ENCODE measurements at places on chromosomes 12 and 14.

DNA sequence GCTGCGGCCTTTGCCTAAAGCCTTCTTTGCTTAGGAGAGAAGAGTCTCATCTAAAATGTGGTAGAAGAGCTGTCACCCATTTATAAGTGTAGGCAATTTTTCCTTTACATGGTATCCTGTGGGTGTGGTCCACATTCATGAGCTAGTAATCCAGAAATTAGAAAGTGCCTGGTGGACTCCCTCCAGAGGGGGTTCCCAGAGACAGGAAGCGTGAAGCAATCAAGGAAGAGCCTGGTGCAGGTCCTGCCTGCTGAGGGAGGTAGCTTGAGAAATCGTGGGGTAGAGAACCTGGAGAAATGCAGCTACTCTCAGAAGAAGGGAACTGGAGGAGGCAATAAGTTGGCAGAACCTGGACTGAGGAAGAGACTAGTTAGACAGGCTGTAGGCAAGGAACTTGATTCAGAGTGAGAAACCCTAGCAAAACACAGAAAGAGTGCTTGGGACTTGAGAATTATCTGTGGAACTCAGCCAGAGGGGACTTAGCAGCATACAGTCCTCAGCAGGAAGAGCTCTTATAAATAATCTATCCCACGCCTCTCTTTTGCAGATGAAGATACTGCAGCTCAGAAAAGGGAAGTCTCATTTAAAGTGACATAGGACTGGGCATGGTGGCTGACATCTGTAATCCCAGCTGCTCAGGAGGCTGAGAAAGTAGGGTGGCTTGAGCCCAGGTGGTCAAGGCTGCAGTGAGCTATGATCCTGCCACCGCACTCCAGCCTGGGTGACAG, 182.4 kb upstream of the CCND2 start:
- no peak for DNase-seq

- DNase-seq = no peak
Measured at GRCh38 chr14:65686761-65687160, 274.2 kb downstream of the FUT8 start.

DNA sequence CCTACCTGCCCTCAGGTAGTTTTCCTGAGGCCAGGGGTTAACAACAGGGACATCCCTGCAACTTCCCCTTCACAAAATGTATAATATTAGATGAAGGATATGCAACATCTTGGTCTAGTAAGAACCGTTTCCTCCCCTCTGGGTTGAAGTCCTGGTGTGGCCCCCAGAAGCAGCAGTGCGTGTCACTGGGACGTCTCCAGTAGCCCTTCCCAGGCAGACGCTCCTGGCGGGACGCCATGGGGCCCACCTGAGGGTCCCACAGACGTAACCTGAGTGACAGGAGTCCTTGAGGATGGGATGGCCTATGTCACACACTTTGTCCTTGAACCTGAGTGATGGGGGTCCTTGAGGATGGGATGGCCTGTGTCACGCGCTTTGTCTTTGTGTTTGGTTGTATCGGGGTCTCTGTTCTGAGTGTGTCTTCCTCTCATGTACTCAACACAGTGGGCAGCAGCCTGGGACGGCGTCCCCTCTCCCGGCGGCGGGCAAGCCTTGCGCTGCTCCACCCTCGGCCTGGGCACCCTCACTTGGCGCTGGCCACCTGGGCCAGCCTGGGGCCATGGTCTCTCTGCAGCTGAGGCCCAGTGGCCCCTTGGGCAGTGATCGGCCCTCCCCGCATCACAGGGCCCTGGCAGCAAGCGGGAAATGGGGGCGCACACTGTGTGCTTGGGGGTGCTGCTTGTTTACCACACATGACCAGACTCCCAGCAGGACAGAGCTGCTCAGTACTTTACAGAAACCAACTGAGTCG, 14.3 kb upstream of the AMN start:
- no peak for DNase-seq

GRCh38 chr12:124705545-124706138, 138.2 kb upstream of the NCOR2 start:
- DNase-seq = no peak

GRCh38 chr12:28938056-28938455, 211.0 kb upstream of the FAR2 start:
- no peak for DNase-seq

DNA sequence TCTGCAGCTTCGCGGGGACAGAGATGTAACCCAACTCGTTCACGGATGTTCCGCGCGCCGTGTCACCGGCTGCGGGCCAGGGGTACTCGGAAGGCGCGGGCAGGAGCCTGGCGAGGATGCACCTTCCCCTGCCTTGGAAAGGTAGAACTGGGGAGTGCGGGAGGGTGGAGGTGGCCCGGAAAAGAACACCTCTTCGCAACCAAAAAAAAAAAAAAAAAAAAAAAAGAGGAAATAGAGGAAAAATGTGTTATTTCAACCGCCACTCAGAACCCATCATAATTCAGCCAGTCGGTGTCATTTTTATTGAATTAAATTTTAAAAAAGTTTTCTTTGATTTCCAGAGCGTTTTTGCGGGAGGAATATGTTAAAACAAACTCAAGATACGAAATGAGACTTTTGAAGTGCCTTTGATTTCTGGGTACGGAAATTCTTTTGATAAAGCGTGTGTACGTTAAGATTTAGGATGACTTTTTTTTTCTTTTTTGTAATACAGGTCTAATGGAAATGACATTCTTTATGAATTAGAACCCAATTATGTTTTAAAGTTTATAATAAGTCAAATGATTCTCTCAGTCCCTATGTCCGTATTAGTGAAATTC, 8.9 kb downstream of the CDKN1B start:
- no peak for DNase-seq

DNA sequence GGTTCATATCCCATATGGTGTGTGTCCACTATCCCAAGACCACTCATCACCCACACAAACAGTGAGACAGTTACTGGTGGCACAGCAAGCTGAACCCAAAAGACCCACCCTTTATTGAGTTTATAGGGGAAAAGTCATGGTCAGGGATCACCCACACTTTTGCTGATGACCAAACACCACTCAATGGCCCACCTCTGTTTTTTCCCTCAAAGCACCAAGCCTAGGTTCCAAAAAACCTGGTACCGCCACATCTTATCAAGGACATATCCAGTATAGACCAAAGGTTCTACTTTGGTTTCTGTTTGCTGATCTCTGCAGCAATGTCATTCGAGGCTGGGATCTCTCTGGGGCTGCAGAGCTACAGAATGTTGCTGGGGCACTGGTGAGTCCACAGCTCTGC, 19.7 kb upstream of the OR6S1 start:
- no peak for DNase-seq

- DNase-seq = no peak
Measured at GRCh38 chr12:104551-105081, 38.0 kb downstream of the IQSEC3 start.

DNA sequence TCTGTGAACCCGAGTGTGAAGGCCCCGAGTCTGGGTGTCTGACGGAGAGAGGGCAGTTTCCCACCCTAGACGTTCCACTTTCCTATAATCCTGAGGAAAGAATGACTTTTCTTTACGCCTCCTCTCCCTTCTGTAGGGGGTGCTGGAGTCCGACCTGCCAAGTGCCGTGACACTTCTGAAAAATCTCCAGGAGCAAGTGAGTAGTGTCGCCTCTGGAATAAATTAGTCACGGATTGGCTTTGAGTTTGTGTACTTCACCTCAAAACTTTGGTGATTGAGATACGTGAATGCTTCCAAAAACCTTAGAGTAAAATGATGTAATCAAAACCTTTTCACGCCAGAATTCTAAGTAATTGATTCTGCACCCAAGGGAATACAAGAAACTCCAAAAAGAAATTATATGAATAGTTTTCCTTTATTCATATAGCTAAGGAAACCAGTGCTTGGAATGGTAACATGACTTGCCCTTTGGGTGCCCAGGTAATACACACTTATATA, 452 bp downstream of the NGDN start:
- no peak for DNase-seq

DNA sequence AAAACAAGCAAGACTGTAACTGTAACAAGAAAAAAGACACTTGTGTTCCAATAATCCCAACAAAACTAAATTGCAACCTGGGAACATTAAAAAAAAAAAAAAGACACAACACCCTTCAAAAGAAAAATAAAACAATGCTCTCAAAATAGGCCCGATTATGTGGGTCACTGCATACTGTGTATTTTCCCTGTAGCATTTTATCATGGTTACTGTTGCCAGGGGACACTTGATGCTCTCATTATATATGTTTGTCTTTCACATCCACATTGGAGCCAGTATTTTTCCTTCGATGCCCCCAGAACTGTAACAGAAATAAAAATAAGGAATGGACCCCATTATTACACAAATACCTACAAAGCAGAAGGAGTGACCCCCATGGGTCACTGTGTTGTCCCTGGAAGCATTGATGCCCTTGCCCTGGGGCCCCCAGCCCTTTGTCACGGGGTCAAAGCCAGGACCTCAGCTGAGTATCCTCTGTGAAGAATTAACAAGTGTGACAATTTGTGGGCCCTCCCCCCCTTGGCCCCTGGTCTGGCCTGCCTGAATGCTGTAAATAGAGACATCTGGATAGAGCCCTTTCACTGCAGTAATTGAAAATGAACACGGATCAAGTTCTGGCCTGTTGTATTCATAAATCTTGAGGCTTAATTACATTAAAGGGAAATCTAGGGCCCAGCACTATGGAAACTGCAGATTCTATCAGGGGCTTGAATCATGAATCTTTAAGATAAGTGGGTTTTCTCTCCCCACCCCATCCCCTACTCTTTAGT, 72.8 kb downstream of the C12orf42 start:
- no peak for DNase-seq

- DNase-seq = no peak
Measured at GRCh38 chr14:76371066-76371465, 4.9 kb upstream of the ESRRB start.

GRCh38 chr14:74085828-74086227, 1.1 kb downstream of the LIN52 start:
- no peak for DNase-seq

- no peak for DNase-seq
Measured at GRCh38 chr12:130413909-130414308, 76.2 kb downstream of the PIWIL1 start.

DNA sequence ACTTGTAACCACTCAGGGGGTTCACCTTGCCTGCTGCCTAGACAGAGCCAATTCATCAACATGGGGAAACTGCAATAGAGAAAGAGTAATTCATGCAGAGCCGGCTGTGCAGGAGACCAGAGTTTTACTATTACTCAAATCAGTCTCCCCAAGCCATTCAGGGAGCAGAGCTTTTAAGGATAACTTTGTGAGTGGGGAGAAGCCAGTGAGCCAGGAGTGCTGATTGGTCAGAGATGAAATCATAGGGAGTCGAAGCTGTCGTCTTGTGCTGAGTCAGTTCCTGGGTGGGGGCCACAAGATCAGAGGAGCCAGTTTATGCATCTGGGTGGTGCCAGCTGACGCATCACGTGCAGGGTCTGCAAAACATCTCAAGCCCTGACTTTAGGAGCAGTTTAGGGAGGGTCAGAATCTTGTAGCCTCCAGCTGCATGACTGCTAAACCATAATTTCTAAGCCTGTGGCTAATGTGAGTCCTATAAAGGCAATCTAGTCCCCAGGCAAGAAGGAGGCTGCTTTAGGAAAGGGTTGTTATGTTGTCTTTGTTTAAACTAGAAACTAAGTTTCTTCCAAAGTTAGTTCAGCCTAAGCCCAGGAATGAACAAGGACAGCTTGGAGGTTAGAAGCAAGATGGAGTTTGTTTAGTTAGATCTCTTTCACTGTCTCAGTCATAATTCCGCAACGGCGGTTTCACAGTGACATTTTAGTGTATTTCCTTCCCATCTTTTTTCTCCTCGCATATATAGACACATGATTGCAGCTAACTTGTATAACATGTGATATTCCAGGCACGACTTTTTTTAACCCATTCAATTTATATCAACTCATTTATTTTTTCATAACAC, 68.9 kb upstream of the NCOR2 start:
- DNase-seq = no peak

- no peak for DNase-seq
Measured at GRCh38 chr14:42378274-42378673, 771.6 kb downstream of the LRFN5 start.

- no peak for DNase-seq
Measured at GRCh38 chr14:100403105-100403504, 80.0 kb downstream of the SLC25A47 start.

DNA sequence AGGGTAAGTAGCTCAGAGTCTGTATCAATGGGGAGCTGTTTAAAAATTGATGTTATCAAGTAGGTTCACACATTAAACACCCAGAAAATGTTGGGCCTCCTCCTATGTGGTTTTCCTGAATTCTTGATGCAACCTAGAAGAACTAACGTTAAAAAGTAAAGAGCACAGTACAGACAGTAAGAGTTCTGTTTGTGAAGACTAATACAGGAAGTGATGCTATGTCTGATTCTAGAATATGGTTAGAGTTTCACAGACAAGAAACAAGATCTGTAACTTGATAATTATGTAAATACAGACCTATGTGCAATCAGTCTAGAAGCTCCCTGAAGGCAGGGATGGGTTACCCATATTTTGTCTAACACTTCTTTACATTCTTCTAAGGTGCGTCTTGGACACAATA, 214.9 kb upstream of the BTG1 start:
- DNase-seq = no peak

DNA sequence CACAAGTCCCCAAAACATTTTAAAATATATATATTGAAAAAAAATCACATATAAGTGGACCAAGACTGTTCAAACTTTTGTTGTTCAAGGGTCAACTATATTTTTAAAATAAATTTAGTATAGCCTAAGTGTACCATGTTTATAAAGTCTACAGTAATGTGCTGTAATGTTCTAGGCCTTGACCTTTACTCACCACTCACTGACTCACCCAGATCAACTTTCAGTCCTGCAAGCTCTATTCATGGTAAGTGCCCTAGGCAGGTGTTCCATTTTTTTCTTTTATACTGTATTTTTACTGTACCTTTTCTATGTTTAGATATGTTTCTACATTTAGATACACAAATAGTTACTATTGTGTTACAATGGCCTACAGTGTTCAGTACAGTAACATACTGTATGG, 23.4 kb upstream of the TMTC1 start:
- no peak for DNase-seq

DNA sequence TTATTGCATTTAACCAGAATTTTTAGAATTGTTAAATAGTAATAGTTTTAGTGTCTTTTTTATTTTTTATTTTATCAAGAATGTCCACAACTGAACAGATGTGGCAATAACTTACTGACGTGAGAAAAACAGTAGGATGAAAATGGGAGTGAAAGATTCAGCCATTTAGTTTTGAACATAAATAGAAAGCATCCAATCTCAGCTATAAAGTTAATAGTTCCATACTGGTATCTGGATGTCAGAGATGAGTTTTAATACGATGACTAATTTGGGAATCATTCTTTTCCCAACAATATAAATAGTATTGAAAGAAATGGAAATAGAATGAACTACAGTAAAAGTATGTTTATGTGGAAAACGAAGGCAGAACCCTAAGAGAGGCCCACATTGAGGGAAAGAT, 159.4 kb downstream of the EPS8 start:
- no peak for DNase-seq

- DNase-seq = no peak
Measured at GRCh38 chr12:4120316-4120917, 153.1 kb upstream of the CCND2 start.

GRCh38 chr14:101622251-101623076, 61.2 kb downstream of the DIO3 start:
- no peak for DNase-seq

- no peak for DNase-seq
Measured at GRCh38 chr14:94650806-94651805, 38.9 kb downstream of the SERPINA3 start.

- no peak for DNase-seq
Measured at GRCh38 chr14:95998656-95999055, 40.5 kb upstream of the C14orf132 start.

GRCh38 chr14:77026930-77027537, 1.5 kb downstream of the IRF2BPL start:
- no peak for DNase-seq

GRCh38 chr12:106090591-106091445, 47.9 kb downstream of the NUAK1 start:
- peak; percentile 56 for DNase-seq
